ENCODE measurements at places on chromosomes 5 and 9. TPM values are rescaled to one million over a fixed set of nuclear protein-coding genes. Genes with fewer than 3 reads are reported as not detected.

Gene TIMD4
- total RNA-seq, result 1.4 TPM

Gene GRAMD2B
- total RNA-seq, result 1.1 TPM

Gene DMRTA1
- 0.53 TPM for total RNA-seq

Gene CMBL
- total RNA-seq, result 21.1 TPM

Gene SLCO6A1
- not detected for total RNA-seq

Gene HAVCR1
- 50.1 TPM for total RNA-seq

Gene PCDHGC3
- 6.7 TPM for total RNA-seq

Gene FIBCD1
- total RNA-seq, result 12.1 TPM

Gene CD274
- 2.1 TPM for total RNA-seq

Gene MEIKIN
- total RNA-seq, result not detected

Gene ZDHHC12
- 89.3 TPM for total RNA-seq

Gene EGR1
- 8.5 TPM for total RNA-seq

Gene TMEM174
- total RNA-seq, result not detected

Gene NEURL1B
- 8.5 TPM for total RNA-seq

Gene CCL21
- total RNA-seq, result not detected
